Fibroblast of lung (primary cell): ENCODE measurements at places on chromosomes 13 and 19. TPM values are rescaled to one million over a fixed set of nuclear protein-coding genes. Genes with fewer than 3 reads are reported as not detected.

Gene APOC4
- total RNA-seq: not detected in 2 replicates

Gene DPF1
- 0.50 and 0.51 TPM in 2 replicates for total RNA-seq

- H3K4me3 ChIP-seq: peak overlapping the region; percentile 99
- peak; percentile 100 for DNase-seq
- peak overlapping the region; percentile 98 for H3K27ac ChIP-seq
- no peaks in the 10 kb centered on the region for H3K36me3 ChIP-seq
These were observed 652 bp upstream of the TPGS1 start for GRCh38 chr19:506404-507285.

- DNase-seq: no peak
- H3K4me3 ChIP-seq: no peak overlapping the region
- no peaks in the 10 kb centered on the region for H3K27me3 ChIP-seq
- H3K36me3 ChIP-seq: no peaks in the 10 kb centered on the region
- H3K27ac ChIP-seq: no peak overlapping the region
These were observed 602.2 kb downstream of the UQCRFS1 start for GRCh38 chr19:28610731-28611130.

DNA sequence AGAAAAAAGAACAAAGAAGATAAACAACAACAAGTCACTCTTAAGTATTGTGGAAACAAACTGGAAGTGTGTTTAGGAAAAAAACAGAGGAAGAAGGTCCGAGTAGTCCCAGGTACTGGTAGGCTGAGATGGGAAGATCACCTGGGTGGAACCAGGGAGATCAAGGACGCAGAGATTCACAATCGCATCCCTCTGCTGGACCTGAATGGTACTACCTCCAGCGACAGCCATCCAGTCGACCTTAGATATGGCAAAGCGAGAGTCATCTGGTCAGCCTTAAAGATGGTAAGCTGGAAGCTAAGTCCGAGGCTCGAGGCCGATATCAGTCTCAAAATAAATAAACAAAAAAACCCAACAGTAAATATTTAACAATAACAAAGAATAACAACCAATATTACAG, 44.9 kb upstream of the ZNF91 start:
- H3K27ac ChIP-seq: no peak overlapping the region
- no peak overlapping the region for H3K4me3 ChIP-seq
- no peaks in the 10 kb centered on the region for H3K36me3 ChIP-seq
- H3K27me3 ChIP-seq: no peaks in the 10 kb centered on the region

- H3K4me1 ChIP-seq: no peaks in the 10 kb centered on the region
- no peaks in the 10 kb centered on the region for H3K27me3 ChIP-seq
- peak; percentile 81 for DNase-seq
- H3K36me3 ChIP-seq: no peaks in the 10 kb centered on the region
- H3K4me3 ChIP-seq: no peak overlapping the region
These were observed 206.1 kb downstream of the DNAJC15 start for GRCh38 chr13:43229506-43229905.

DNA sequence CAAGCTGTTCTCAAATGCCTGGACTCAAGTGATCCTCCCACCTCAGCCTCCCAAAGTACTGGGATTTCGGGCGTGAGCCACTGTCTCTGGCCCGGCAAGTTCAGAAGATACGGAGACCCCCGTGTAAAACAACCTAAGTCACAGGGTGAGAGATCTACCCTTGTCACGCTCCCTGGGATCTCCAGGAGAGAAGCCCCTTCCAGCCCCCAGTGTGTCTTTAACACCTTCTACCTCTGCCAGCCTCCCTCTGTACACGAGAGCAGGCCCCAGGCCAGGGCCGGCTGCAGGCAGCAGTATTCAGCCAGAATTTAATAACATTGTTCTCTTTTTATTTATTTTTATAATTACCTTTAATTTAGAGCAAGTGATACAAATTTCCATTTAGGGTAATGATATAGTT, 49.4 kb downstream of the ZNF536 start:
- H3K27me3 ChIP-seq: no peaks in the 10 kb centered on the region
- DNase-seq: no peak
- no peak overlapping the region for H3K27ac ChIP-seq
- no peaks in the 10 kb centered on the region for H3K4me1 ChIP-seq
- no peak overlapping the region for H3K4me3 ChIP-seq
- no peaks in the 10 kb centered on the region for H3K36me3 ChIP-seq
